ENCODE measurements at places on chromosomes 2 and 18. TPM values are rescaled to one million over a fixed set of nuclear protein-coding genes. Genes with fewer than 3 reads are reported as not detected.
A peak's percentile ranks its signal among the peaks of the same experiment; 100 is the strongest.

PRPF40A gene
- 149 TPM for polyA plus RNA-seq

DNA sequence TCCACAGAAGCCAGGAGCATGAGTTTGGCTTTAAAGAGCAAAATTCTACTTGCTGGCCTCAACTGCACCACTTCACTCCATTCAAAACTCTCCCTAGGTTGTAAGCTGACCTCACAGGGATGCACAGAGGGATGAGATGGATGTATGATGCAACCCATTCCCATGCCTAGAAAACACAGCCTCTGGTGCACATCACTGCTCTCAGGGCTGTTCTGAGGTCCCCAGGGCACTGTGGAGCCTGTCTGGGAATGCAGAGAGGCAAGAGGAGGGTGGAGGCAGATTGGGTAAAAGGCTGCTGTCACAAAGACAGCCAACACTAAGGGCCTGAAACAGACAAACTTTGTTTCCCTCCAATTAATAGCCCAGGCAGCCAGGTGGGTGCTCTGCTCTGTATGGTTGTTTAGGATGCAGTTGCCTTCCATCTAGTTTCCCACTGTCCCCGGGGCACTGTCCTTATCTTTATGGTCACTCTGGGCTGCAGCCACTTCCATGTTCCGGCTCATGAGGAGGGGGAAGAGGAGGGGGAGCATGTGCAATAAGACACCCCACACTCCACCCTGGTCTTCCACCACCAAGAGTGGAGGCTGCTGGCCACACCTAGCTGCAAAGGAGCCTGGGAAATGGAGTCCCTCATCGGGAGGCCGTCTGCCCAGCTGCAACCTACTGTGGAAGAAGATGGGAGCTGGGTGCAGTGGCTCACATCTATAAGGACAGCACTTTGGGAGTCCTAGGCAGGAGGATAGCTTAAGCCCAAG lies 7.0 kb downstream of the GPR45 start:
- DNase-seq, result no peak

GRCh38 chr2:68908392-68908970 lies 37.3 kb upstream of the BMP10 start:
- no peak for DNase-seq

- DNase-seq, result no peak
Observed at GRCh38 chr2:63642946-63643345, 54.2 kb downstream of the MDH1 start.

DNA sequence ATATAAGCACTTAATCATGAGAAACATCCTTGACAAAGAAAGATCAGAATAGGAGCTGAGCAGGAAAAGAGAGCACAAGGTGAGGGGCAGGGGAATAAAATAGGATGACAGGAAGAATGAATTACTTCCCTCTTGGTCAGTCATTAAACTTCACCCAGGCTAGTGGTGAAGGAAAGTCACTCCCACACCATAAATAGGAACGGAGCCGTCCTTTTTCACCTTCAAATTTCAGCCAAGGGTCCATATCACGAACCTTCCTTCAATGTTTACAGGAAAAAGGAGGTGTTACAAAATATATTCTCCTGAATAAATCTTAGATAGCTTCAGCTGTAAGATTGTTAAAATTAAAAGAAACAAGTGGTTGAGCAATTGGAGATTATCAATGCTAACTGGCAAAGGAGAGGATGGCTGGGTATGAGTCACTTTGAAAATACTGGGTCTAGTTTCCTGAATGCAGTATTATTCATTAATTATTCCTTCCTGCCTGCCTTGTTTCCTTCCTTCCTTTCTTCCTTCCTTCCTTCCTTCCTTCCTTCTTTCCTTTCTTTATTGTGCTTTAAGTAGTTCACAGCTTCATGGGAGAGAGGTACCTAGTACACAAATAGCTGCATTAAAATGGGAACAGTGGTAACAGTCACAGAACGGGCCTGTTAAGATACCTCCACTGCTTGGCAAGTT lies 292.3 kb upstream of the ID2 start:
- DNase-seq, result no peak

DNA sequence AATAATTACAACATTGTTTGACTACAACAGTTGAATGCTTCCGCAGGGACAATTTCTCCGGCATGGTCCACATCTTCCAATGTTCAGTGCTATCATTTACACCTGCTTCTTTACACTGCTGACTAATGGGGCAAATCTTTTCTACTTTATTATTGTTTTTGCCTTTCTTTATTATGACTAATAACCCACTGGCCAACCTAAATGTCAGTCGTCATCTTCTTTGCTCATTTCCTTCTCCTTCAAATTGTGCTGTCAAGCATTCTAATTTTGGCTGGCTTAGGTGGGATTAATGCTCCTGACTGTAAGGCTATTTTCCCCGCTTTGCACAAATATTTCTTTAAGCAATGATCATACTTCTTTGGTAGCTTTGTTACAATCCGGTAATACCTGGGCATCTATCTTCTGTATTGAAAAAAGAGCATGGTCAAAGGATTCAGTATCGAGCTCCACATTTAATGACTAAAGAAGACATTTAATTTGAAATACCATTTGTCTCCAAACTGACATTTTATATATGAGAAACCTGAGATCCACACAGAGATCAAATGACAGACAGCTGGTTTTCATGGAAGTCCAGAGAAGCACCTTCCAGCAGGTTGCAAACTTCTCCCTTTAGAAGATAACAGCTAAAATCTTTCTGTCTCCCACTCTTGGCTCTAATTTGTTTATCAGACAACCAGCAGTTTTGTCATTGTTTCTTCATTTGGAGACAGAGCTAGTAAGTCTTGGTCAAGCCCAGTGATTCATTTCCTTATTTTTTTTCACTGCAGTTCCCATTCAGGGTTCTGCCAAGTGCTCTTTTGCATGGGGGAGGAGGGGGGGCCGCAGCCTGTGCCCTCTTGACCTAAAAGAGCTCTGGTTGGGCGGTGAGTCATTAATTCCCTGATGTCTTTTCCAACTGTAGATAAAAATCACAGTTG lies 132.9 kb downstream of the SOCS6 start:
- peak; percentile 50 for DNase-seq

TANC1 gene
- polyA plus RNA-seq, result 54.9 TPM

- DNase-seq, result no peak
Observed at GRCh38 chr2:101311696-101312017, 3.2 kb upstream of the RNF149 start.

GRCh38 chr2:150211164-150211631 lies 276.3 kb downstream of the RND3 start:
- DNase-seq, result no peak

NDC80 gene
- polyA plus RNA-seq, result 23.8 TPM

CYP26B1 gene
- polyA plus RNA-seq, result 16.5 TPM

GRCh38 chr2:32718752-32719151 lies 90.9 kb downstream of the TTC27 start:
- no peak for DNase-seq

DNA sequence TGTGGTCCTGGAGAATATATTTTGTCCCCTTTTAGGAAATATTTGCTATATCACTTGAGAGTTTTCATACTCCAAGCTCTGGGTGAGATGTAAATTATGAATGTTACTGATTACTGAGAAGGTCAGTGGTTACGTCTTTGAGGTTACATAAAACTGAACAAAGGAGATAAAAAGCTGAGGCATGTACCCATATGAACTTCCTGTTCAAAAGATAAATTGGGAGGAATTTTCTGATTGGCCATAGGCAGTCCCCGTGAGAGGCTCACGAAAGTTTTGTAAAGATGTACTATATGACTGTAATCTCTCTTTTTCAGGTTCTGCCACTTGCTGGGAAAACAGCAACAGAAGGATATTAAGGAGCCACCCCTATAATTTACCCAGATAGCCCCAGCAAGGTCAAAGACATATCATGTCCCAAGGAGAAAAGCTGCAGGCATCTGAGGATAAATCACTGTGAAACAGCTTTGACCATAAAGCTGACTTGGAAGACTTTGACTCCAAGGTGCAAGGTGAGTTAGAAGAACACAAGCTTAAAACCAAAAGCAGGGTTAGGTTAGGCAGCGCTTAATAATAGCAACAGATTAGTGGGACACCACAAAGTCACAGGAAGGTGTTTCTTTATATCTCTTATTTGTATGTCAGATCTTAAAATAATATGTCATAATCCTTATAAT lies 90.4 kb downstream of the OSBPL6 start:
- no peak for DNase-seq

TTC27 gene
- polyA plus RNA-seq, result 25.6 TPM

- no peak for DNase-seq
Observed at GRCh38 chr2:239581352-239581901, 180.6 kb upstream of the HDAC4 start.

C1QL2 gene
- polyA plus RNA-seq, result not detected

DNA sequence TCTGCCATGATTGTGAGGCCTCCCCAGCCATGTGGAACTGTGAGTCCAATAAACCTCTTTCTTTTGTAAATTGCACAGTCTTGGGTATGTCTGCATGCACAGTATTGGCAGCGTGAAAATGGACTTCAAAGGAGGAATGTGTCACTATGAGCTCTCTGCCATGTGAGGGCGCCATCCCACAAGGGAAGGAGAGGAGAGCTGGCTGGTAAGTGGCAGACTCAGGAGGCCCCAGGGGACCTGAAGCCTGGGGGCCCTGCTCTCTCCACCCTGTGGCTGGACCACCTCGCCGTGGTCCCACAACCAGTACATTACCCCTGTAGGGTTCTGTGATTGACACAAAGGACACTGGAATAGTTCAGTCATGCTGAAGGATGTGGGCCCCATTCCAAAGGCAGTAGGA lies 122.1 kb downstream of the RPIA start:
- DNase-seq, result no peak

DNA sequence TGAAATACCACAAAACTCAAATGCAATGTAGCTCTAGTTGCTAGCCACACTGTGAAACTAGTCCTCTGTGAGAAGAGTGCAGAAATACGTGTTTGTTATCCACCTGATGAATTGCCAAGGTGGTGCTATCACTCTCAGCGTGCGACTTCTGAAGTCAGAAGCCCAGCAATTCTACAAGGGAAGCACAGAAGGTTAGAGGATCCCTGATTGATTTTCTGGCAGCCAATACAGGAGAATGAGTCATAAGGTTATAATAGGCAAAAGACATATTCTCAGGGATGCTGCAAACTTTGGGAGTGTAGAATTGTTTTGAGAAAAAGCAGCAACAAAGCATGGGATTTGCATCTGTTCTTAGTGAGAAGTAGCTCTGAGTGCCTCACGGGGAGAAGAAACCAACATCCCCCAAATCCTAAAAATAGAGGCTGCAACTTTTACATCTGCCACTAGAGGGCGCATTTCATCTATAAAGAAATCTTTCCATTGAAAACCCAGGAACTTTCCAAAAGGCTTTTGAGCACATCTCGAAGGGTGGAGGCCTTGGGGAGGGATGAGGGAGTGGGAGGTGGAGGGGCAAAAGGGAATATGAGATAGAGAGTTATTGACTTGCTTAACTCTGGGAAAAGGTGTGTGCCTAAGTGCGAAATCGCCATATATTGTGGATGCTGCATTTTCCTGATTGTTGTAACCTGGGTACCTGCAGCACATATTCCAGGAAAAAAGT lies 78.0 kb downstream of the TMEM182 start:
- DNase-seq, result peak; percentile 42

DNA sequence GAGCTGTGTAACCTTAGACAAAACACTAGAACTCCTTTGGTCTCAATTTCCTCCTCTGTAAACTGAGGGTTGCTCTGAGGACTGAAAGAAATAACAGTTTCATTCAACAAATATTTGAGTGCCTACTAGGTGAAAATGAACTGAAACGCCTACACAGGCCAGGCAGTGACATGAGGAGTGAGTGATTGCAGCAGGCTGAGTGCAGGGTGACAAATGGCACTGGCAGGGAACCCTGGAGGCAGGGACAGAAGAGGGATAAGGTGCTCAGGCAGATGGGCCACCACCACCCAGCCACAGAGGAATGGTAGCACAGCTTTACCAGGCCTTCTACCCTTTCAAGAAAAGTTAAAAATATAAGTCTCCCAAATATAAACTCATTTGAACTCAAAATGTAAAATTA lies 11.5 kb upstream of the RNU4ATAC start:
- DNase-seq, result no peak

- no peak for DNase-seq
Observed at GRCh38 chr2:229154381-229154780, 116.7 kb downstream of the PID1 start.

DNA sequence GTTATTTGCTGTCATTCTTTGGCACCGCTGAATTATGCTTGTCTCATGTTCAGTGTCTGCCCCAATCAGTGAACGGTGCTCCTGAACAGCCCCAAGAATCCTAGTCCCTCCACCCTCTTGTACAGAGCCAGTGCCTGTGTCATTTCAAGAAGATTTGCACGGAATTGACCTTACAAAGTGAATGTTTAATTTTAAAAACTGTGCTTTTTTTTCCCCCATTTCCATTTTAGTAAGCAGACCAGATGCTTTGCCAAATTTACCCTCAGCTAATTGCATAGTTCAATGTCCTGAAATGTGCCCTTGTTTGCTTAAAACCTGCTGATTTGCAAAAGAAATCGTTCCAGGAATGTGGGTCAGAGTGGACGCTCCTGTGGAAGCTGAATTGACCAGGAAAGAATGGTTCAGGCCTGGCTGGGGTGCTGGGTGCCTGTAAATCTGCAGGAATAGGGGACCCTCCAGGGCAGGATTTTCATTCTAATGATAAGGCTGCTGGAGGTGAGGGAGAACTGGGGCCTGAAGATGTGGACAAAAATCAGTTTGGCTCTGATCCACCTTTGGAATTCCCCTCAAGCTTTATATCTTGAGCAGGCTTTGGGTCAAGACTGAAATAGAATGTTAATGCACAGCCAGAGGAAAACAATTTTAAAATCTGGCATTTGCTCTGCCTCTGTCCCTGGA lies 20.1 kb downstream of the TMEM17 start:
- DNase-seq, result no peak

WNT10A gene
- polyA plus RNA-seq, result 1.1 TPM

GRCh38 chr2:200353120-200353519 lies 46.6 kb downstream of the SPATS2L start:
- no peak for DNase-seq

VWC2L gene
- polyA plus RNA-seq, result 0.22 TPM

DNA sequence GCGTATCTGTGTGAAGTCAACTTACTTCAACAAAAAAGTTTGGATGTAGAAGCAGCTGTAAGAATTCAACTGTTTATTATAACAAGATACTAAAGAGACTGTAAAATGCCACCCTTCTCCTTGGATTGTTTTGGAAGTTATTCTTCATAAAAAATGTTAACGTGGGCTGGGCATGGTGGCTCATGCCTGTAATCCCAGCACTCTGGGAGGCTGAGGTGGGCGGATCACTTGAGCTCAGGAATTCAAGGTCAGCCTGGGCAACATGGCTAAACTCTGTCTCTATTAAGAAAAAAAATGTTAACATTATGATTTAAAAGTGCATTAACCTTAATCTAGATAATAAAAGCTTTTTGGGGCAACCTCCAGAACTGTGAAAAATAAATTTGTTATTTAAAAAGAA lies 7.7 kb downstream of the CIAO1 start:
- no peak for DNase-seq

DNA sequence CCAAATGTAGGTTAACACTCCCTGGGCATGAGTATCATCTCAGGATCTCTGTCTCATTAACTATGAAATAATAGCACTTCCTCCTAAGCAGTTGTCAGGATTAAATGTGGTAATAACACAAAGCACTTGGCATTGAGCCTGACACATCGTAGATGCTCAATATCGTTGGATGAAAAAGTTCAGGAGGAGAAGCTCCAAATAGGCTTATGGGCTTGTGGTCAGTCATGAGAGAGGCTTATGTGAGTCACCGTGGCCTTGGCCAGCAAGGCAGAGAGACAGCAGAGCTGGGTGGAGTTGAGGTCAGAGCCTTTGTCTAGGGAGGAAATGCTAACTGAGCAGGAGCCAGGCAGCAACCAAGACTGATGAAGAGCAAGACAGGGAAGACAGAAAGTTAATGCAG lies 68.3 kb upstream of the PPM1B start:
- DNase-seq, result no peak

All from renal pelvis (tissue), 12 donors.